ENCODE measurements at places on chromosomes 4 and X.
A peak's percentile ranks its signal among the peaks of the same experiment; 100 is the strongest.

DNA sequence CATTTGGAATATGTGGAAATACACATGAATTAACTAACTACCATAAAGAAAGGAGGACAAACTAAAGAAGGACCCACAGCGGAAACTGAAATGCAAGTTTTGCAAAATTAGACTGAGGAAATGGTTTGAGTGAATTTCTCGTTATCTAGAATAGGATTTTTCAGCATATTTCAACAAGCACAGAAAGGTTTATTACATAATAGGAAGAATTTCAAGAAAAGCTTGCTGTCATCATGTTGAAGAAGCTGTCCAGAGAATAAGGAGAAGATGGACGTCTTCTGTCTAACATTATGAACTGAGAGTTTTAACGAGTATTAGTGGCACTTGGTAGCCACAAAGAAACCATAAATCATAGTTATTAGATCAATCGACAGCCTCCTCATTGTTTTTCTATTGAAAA is 45.0 kb downstream of the TEC start:
- DNase-seq: no peak

DNA sequence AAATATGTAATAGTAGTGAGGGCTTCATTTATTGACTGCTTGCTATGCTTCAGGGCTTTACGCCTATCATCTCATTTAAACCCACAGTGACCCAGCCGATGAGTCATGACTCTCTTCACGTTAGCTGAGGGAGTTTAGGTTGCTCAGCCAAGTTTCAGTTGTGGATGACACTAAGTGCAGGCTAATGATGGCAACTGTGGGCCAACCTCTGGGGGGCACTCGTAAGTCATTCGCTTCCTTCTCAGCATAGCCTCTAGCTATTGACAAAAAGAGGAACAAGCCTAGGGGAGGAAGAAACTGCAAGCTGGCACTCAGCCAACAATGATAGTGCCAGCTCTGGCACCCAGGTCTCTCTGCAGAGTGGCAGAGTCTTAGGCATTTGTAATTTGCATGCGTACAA is 325.0 kb downstream of the ARHGAP10 start:
- peak; percentile 73 for DNase-seq

DNA sequence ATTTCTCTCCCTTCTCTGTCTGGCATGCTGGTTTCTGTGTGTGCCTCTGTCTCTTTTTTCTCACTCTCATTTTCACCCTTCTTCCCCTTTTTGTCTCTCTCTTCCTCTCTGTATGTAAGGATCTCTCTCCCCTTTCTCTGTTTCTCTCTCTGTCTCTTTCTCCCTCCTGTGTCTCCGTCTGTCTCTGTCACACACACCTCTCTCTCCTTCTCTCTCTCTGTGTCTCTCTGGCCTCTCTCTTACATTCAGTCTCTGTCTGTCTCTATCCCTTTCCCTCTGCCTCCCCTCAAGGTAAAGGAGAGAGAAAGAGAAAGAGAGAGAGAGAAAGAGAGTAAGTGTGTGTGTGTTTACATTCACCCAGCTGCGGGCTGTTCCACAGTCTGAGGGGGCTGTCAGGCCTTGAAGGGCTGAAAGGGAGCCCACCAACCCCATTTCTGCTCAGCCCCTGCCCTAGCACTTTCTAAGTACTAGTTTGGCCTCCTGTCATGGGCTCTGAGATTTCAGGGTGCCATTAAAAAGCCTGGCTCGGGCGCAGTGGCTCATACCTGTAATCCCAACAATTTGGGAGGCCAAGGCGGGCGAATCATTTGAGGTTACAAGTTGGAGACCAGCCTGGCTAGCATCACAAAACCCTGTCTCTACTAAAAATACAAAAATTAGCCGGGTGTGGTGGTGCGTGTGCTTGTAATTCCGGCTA is 9.6 kb upstream of the TSPYL2 start:
- peak; percentile 22 for DNase-seq

- no peak for DNase-seq
Observed at GRCh38 chr4:38069271-38069760, 109.1 kb downstream of the PTTG2 start.

DNA sequence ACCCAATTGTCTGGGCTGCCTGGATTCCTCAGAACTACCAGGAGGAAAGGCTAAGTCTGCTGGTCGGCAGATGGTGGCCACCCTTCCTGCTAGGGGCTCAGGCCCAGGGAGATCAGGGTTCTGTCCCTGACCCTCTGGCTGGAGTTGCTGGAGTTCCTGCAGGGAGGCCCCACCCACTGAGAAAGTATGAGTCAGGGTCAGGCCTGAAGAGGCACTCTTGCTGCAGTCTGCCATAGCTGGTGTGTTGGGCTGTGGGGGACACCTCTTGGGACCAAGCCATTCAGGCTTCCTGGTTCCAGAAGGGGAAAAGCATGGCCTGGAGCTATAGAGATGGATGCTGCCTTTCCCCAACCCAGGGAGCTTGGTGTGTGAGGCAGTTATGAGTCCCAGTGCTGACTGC is 40.4 kb upstream of the PCDH18 start:
- no peak for DNase-seq
